ENCODE measurements at places on chromosomes 4 and X.
A peak's percentile ranks its signal among the peaks of the same experiment; 100 is the strongest.

GRCh38 chrX:9765737-9766097, at the start of gene GPR143:
TSS of gene GPR143 (minus strand) at chrX:9765847. CDS start at chrX:9765817, 30 bp downstream.
- no peak for DNase-seq

DNA sequence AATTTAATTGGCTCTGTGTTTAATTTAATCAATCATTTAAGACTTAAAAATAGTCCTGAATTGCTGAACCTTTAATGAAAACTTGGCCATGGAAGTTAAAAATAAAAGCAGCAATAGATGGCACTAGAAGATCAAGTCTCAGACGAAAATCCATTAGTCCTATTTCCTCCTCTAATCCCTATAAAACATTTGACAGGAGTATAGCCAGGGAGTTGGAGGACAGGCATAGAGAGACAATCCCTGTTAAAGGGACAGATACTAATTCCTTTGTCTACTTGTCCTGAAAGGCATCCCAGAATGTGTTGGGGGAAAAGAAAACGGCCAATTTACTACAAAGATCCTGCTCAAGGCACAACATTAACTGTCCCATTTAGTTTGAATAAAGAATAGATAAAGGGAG, 276.3 kb upstream of the TACR3 start:
- DNase-seq = no peak

DNA sequence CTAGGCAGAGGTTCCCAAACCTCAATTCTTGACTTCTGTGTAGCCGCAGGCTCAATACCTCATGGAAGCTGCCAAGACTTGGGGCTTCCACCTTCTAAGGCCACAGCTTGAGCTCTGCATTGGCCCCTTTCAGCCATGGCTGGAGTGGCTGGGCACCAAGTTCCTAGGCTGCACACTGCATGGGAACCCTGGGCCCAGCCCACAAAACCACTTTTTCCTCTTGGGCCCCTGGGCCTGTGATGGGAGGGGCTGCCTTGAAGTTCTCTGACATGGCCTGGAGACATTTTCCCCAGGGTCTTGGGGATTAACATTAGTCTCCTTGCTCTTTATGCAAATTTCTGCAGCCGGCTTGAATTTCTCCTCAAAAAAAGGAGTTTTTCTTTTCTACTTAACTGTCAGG, 14.0 kb upstream of the LOC101059915 start:
- peak; percentile 40 for DNase-seq

- DNase-seq = no peak
These were observed 1207.4 kb downstream of the ADGRL3 start for GRCh38 chr4:62407534-62407933.

DNA sequence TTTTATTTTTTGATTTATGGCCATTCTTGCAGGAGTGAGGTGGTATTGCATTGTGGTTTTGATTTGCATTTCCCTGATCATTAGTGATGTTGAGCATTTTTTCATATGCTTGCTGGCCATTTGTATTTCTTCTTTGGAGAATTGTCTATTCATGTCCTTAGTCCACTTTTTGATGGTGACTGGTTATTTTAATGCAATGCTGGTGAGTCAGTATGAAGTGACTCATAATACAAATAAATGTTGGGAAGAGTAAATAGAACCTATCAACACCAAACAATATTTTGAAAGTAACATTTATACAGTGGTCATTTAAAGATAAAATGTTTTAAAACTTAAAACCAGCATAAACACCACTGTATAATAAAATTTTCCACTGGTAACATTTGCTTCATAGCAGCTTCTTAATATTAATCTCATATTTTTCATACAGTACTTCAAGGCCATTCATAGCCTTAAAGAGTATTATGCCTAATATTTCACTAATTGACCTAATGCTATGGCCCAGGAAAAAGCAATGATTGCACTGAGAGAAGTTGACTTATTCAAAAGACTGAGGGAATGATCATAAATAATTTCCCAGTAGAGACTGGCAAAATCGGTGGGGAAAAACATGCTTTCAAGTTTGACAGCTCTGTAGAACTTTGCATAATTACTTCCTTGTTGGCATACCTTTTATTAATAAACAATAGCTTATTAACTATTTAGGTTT, 33.9 kb downstream of the CASK start:
- no peak for DNase-seq

DNA sequence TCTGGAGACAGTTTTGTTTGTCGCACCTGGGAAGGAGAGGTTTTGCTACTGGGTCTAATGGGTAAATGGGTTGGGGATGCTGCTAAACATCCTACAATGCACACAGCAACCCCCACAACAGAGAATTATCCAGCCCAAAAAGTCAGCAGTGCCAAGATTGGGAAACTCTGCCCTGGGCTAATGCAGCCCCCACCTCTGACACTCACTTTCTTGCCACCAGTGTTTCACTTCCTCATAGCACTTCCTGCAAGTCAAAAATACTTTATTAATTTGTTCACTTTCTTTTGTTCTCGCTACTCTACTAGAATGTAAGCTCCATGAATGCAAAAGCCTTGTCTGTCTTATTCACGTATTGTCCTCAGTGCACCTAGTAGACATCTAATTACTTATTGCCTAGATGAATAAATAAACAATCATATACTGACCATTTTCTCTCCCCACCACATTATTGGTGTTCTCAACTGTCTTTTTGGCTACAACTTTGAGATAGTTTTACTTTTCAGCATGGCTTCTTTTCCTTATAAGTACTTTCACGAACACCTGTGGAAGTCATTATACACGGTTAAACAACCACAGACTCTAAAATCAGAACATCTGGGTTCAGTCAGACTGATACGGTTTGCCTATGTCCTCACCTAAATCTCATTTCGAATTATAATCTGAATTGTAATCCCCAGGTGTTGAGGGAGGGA, 82.0 kb upstream of the PITX2 start:
- no peak for DNase-seq

DNA sequence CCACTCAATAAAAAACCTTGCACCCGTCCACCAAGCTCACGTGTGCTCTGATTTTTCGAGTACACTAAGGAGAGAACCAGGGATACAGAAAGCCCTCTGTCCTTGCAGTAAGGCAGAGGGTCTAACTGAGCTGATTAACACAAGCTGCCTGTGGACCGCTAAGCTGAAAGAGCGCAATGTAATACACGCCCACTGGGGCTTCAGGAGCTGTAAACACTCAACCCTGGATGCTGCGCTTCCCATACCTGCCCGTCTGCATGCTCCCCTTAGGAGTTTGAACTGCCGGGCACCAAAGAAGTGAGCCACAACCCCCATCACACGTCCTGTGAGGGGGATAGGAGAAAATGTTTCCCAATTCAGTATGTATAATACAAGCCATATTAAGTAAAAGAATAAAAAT, 664.8 kb downstream of the PCDH18 start:
- DNase-seq = no peak

Measured in coronary artery (tissue), 2 donors.